Uterus (tissue), 4 donors: ENCODE measurements at places on chromosomes 1 and 21. TPM values are rescaled to one million over a fixed set of nuclear protein-coding genes. Genes with fewer than 3 reads are reported as not detected.

- no peak overlapping the region for H3K4me3 ChIP-seq
- no peak for DNase-seq
- no peaks in the 10 kb centered on the region for H3K36me3 ChIP-seq
- H3K27ac ChIP-seq, result no peak overlapping the region
- no peaks in the 10 kb centered on the region for H3K27me3 ChIP-seq
Measured at GRCh38 chr1:12769031-12769430, 4.5 kb upstream of the PRAMEF12 start.

DNA sequence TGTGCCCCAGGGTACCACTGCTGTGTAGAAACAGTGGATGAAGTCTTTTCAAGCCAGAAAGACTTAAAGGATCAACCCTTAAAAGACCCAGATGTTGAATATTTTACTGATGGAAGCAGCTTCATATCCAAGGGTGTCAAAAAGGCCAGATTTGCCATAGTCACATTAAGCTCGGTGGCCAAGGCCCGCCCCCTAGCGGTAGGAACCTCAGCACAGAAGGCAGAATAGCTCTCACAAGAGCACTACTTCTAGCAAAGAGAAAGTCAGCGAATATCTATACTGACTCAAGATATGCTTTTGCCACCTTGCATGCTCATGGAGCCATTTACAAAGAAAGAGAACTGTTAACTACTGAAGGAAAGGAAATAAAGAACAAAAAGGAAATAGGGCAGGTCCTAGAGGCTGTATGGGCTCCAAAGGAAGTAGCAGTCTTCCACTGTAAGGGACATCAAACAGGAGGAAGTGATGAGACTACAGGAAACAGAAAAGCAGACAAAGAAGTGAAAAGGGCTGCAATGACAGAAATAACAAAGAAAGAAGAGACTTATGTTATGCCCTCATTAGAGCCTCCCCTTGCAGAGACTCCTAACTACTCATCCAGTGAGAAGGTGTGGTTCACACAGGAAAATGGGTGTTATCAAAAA is 90.5 kb downstream of the LIPI start:
- H3K36me3 ChIP-seq, result no peaks in the 10 kb centered on the region
- H3K4me1 ChIP-seq, result no peaks in the 10 kb centered on the region
- no peak for DNase-seq
- no peak overlapping the region for H3K27ac ChIP-seq
- H3K27me3 ChIP-seq, result no peaks in the 10 kb centered on the region
- H3K4me3 ChIP-seq, result no peak overlapping the region

DNA sequence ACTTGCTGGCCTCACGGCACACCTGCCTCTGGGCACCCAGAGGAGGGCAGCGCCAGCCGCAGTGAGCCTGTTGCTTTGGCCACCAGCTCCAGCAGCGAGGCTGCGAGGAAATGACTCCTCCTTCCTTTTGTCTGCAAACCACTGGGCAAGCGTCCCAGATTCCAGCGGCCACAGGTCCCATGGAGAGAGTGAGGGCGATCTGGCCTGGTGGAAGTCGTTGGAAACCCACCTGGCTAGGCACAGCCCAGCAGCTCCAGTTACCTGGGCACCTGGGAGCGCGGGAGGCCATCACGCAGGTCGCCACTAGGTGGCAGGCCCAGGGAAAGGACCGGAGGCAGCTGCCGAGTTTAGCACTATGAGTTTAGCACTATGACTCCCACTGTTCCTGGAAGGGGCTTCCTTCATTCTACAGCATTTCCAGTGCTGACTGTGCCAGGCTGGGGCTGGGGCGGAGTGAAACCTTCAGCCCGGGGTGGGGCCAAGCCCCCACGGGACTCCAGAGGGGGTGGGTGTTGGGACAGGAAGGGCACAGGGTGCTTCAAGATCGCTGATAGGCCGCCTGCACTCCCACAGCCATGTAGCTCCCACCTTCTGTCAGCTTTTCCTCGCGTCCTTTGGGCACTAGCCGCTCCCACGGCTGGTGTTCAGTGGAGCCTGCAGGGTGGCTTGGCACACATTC is 1.1 kb upstream of the ESPN start:
- peaks cover 52% of the 10 kb centered on the region for H3K27me3 ChIP-seq
- H3K4me3 ChIP-seq, result no peak overlapping the region
- no peak overlapping the region for H3K27ac ChIP-seq
- no peak for DNase-seq
- peaks cover 33% of the 10 kb centered on the region for H3K4me1 ChIP-seq

DNA sequence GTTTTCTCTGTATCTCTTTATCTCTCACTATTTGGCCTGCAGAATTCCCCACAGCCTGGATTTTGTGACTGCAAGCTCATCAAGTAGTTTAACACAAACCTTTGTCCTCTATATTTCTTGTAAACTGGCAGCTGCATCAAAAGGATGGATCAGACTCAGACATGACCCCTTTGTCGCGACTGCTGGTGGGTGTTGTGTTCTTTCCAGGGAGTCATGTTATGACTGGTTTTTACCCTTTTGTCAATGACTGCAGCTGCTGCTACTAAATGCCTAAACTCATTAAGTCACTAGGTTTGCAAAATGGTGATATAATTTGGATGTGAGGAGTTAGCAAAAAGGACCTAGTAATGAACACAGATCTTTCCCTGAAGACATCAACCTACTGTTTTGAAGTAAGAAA is 10.2 kb upstream of the TOMM20 start:
- no peaks in the 10 kb centered on the region for H3K36me3 ChIP-seq
- no peak overlapping the region for H3K27ac ChIP-seq
- H3K4me1 ChIP-seq, result no peaks in the 10 kb centered on the region
- no peak overlapping the region for H3K4me3 ChIP-seq
- no peaks in the 10 kb centered on the region for H3K27me3 ChIP-seq

DNA sequence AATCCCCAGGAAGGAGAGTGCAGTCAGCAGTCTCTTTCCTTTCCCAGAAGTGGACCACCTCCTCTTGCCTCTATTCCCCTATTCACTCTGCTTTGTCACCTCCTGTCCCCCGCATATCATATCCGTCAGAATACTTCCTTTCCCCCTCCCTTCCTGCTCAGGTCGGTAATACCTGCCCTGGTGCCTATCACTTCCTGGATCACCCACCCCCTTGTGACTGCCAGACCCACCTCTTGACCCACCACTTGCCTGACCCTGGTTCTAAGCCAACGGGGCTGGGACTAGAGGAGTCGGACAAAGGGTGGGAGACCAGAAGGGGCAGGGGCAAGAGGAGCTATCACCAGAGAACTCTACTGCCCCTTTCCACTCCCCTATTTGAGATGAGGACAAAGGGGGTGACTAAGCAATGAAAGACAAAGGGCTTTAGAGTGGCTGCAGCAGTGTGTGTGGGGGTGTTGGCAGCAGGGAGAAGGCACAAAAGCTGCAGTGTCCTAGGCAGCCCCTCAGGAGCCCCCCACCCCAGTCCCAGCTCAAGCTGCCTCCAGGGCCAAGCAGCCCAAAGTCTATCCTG is 1.7 kb upstream of the ADAMTS4 start:
- H3K27ac ChIP-seq, result peak overlapping the region; percentile 99
- no peaks in the 10 kb centered on the region for H3K27me3 ChIP-seq
- no peak overlapping the region for H3K4me3 ChIP-seq

DNA sequence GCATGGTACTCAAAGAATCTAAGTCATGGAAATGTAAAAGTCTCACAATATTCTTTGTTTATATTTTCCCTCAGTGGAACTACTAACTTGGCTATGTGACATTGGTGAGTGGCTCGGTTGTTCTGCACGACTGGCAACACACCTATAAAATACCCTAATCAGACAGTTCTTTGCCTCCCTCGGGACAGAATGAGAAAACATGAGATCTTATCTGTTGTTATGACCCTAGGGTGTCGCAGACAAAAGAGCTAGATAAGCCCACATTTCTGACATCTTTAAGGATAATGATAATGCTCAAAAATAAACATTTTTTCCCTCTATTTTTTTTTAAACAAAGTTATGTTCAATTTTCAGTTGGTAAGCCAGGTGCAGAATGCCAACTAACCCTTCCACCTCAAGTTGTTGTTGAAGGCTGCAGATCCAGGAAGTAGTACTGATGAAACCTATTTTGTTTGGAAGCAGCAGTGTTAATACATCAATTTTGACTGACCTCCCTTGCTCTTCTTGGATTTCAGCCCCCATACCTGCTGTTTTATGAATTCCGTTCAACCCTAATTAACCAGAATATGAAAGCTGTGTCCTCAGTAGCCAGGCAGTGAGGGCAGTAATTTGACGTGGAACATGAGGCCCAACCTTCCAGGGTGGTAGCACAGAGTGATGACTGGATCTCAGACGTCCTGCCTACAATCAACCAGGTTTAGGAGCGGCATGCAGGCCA is 108.7 kb upstream of the DUSP10 start:
- H3K4me3 ChIP-seq, result no peak overlapping the region
- no peak for DNase-seq
- H3K36me3 ChIP-seq, result no peaks in the 10 kb centered on the region
- no peak overlapping the region for H3K27ac ChIP-seq

DNA sequence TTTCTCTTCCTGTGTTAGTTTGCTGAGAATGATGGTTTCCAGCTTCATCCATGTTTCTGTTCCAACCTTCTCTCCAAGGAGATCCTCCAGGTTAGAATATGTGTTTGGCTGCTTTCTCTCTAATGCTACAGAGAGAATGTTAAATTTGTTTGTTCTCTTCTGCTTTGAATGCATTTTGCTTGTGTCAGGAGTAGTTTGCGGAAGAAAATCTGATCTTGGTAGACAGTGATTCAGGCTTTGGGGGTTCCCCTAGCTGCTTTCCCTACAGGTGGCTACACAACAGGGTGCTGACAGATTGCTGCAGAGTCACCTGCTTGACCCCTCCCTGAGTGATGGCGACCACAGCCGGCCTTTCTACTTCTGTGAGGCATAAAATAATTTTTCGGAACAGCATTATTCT is 41.8 kb downstream of the MACO1 start:
- no peaks in the 10 kb centered on the region for H3K27me3 ChIP-seq
- no peak overlapping the region for H3K27ac ChIP-seq
- no peaks in the 10 kb centered on the region for H3K36me3 ChIP-seq
- DNase-seq, result no peak
- no peak overlapping the region for H3K4me3 ChIP-seq

DNA sequence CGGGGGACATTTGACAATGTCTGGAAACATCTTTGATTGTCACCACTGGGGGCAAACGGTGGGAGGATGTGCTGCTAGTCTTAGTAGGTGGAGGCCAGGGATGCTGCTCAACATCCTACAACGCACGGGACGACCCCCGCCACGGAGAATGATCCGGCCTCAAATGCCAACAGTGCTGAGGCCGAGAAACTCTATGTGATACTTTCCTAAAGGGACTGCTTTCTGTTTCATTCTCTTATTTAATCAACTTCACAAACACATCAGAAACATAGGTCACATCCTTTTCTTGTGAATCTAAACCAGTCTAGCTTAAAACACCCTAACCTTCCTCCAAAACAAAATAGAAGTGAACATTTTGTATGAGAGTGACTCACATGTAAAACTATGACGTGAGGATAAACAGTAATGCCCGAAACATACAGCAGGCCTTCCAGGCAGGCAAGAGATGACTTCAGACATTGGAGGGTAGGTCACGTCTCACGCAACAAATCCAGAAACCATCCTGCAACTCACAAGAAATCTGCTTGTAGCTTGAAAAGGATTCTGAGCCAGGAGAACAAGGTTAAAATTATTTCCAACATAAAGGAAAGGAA is 37.2 kb upstream of the ETS2 start:
- H3K36me3 ChIP-seq, result no peaks in the 10 kb centered on the region
- H3K4me1 ChIP-seq, result no peaks in the 10 kb centered on the region
- no peak overlapping the region for H3K4me3 ChIP-seq
- peak overlapping the region; percentile 51 for H3K27ac ChIP-seq
- no peak for DNase-seq
- no peaks in the 10 kb centered on the region for H3K27me3 ChIP-seq

GRCh38 chr1:97192872-97193572 is 471.4 kb downstream of the PTBP2 start:
- no peaks in the 10 kb centered on the region for H3K27me3 ChIP-seq
- H3K4me3 ChIP-seq, result no peak overlapping the region

Gene AMY2A
- not detected for total RNA-seq

Gene FOXD3
- total RNA-seq, result 1.4 TPM

Gene LMOD1
- total RNA-seq, result 103 TPM

Gene CELA3B
- total RNA-seq, result not detected

Gene NES
- 9.7 TPM for total RNA-seq

Gene TDRD10
- total RNA-seq, result 11.1 TPM

Gene AIRE
- total RNA-seq, result not detected
